ENCODE measurements at places on chromosomes 4 and X.

DNA sequence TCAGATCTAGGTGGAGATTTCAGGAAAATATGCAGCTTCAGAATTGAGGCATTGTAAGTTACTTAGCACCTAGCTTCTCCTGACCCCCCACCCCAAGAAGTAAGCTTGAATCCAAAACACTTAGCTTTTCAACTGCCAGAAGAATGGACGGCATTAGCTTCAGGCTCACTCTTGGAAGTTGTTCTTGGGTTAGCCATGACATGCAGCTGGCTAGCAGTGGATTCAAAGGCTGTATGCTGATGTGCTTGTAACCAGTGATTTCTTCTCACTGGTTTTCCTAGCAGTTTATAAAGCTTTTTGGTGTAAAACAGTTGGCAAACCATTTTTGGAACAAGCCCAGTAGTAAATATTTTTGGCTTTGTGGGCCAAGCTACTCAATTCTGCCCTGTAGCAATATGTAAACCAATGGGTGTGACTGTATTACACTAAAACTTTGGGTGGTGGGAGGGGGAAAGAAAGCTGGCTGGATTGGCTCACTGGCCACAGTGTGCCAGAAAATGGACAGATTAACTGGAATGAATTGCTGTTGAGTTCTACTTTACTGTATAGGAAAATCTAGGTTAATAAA, 85.6 kb downstream of the SHROOM2 start:
- peak; percentile 58 for DNase-seq

DNA sequence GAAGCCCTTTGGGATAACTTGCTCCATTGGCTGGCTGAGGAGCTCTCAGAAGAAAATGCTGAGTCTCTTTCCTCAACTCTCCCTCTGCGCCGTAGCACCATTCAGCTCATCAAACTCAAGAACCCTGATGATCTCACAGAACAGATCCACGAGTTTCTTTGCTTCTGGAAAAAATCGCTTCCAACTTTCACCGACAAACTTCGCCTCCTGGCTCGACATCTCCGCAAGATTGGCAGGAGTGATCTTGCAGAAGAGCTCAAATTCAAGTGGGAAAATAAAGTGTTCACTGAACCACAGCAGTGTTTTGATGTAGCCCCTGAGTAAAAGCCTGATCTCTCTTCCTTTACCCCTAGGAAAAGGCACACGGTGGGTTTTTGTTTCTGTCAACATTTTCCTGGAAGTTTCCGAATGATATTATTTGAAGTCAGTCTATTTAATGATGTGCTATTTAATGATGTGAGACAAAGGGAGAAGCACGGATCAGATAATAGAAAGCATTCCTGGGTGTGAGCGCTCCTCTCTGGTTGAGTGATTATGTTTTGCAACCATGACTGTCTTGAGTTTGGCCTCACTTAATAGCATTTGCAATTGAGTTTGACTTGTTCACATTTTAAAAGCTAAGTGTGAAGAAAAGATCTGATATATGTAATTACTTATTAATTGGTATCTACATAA, 62.2 kb downstream of the DTHD1 start:
- no peak for DNase-seq

DNA sequence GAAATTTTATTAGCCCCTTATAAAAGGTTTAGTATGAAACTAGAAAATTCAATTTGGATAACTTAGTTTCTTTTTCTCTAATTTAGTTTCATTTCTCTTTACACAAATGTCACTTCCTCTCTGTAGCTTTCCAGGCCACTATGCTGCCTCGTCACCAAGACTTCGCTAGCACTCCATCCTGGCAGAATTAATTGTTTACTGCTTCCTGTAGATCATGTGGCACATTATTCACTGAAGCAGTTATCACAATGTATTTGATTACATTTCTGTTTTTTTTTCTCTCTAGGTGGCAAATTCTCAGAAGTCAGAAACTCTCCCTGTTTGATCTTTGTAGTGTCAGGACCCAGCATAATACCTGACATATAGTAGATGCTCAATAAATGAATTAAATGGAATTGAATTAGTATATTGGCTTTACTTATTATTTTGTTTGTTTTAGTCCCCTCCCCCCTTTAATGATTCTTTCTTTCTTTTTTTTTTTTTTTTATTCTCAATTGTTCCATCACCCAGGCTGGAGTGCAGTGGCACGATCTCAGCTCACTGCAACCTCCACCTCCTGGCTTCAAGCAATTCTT, 9.3 kb upstream of the SAT1 start:
- DNase-seq, result no peak

- peak; percentile 87 for DNase-seq
Measured at GRCh38 chr4:120517966-120518365, 404.6 kb downstream of the PRDM5 start.

DNA sequence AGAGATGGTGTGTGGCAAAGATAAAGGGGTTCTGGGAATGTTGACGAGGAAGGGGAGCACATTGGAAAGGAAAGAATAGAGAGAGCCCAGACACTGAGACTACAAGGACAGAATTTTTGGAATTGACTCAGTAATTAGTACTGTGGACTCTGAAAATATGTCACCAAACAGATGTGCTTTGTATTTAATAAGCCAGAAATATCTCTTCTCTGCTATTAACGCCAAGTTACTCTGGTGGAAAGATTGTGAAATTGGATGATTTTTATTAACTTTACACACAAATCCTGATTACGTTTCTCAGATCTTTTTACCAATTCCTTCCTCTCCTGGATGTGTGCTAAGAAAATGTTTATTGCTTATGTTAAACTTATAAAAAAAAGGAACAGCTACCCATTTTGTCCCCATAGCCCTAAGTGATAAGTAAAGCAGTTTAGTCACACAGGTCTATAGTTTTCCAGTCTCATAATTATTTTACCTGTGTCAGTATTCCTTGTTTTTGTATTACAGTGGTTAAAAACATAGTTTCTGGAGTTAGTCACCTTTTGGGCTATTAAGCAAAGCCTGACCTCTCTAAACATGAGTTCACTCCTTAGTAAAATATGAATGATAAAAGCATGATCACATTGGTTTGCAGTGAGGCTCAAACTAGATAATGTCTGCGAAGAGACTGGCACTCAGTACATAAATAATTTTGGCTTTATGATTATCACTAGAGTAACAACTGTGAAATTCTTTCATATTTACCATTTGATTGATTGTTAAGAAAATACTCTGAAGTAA, 1068.3 kb downstream of the STIM2 start:
- no peak for DNase-seq

DNA sequence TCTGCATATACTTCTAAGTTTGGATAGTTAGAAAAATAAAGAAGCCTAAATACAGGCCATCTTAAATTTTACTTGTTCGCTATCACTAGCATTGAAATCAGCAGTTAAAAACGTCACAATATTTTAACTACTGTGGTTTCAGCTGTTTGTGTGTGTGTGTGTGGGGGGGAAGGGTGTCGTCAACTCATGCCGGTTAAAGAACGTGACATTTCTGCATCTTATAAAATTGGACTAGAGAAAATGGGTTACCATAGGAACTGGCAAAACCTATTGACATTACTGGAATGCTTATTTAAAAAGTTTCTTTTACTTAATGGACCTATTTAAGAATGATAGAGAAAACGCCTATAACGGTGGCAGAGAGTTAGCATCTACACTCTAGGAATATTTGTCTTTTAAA, 1.2 kb upstream of the CNKSR2 start:
- no peak for DNase-seq

DNA sequence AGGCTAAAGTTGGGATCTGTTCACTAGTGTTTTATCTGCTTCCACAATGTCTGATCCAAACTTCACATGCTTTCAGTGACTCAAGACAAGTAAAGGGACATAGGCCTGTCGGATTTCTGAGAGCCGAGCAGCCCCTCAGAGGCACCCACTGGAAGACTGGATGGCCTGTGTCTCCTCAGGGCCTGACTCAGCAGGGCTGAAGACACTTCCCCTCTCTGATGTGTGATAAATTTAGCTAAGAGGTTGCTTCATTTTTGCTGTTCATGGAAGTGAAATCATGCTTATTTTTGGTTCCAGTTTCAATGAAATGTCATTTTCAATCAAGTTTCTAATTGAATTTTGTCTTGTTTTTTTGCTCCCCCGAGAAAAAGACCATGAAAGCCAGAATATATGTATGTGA, 93.7 kb downstream of the MXRA5 start:
- DNase-seq, result no peak

- no peak for DNase-seq
Measured at GRCh38 chr4:24443200-24443599, 141.2 kb downstream of the DHX15 start.

DNA sequence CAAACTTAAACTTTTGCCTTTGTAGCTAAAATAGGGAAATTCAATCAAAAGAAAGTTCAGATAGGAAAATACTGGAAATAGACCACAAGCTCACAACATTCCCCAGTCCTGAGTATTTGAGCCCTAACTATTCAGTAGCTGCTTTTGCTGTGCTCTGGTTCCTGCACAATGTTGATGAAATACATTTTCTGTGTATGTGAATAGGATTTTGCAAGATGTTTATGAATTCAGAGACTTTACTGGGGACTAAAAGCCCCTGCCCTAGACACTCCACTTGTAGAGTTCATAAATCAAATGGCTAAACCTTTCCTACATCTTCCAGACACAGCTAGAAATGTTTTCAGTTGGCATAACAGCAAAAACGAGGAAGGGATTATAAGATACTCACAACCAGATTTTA, 105.9 kb downstream of the FBXO8 start:
- DNase-seq, result no peak

GRCh38 chr4:143282211-143282707, 54.4 kb upstream of the GAB1 start:
- no peak for DNase-seq

GRCh38 chr4:150348079-150348478, 233.9 kb upstream of the MAB21L2 start:
- DNase-seq, result peak; percentile 40

DNA sequence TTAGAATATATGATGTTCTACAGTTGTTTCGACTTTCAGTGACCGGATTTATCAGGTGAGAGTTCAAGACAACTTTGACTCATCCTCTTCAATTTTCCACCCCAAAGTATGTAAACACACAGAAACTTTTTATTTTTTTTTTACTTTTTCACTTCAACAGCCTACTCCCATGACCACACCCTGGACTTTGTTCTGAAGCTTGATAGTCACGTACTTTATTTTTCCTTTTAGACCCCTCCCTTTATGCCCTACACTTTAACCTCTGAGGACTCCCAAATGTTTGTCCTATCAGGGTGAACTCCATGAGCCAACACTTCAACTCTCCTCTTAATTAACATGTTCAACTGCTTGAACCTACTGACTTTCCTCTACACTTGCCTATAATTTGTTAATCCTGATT, 2.5 kb upstream of the DDX60 start:
- DNase-seq, result no peak

DNA sequence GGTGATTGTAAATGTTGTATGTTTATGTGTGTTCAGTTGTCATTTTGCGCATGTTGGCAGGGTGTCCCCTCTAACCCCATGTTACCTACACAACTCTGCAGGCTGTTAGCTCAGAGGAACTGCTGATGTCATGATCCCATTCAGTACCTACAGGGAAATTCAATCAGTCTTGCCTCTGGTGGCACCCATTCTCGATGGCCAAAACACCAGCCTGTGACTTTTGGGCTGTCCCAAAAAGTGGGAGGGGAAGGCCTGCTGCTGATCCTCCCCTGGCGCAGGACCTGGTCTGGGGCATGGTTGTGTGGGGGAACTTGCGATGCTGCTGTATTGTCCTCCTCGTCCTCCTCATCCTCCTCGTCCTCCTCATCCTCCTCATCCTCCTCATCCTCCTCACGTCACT, 174.5 kb downstream of the DCLK2 start:
- no peak for DNase-seq

- no peak for DNase-seq
Measured at GRCh38 chrX:65813245-65813644, 145.8 kb downstream of the MSN start.

DNA sequence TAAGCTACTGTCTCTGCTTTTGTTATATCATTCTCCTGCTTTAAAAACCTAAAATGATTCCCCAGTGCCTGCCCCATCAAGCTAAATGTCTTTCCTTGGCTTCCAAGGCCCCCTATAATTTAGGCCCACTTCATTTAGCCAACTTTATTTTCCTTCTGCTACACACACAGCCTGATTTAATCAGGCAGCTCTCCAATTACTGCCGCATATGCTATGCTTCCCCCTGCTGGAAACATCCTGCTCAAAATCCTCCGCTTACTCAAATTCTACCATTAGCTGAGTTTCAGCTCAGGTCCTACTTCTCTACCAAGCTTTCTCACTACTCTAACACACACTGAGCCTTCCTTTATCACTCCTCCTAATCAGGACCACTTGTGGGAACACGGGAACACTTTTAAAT, 17.0 kb downstream of the LAMP2 start:
- peak; percentile 38 for DNase-seq

GRCh38 chr4:55242506-55242905, 103.5 kb upstream of the SRD5A3 start:
- DNase-seq, result no peak

GRCh38 chrX:85004255-85004654, 578 bp downstream of the APOOL start:
- DNase-seq, result peak; percentile 30

DNA sequence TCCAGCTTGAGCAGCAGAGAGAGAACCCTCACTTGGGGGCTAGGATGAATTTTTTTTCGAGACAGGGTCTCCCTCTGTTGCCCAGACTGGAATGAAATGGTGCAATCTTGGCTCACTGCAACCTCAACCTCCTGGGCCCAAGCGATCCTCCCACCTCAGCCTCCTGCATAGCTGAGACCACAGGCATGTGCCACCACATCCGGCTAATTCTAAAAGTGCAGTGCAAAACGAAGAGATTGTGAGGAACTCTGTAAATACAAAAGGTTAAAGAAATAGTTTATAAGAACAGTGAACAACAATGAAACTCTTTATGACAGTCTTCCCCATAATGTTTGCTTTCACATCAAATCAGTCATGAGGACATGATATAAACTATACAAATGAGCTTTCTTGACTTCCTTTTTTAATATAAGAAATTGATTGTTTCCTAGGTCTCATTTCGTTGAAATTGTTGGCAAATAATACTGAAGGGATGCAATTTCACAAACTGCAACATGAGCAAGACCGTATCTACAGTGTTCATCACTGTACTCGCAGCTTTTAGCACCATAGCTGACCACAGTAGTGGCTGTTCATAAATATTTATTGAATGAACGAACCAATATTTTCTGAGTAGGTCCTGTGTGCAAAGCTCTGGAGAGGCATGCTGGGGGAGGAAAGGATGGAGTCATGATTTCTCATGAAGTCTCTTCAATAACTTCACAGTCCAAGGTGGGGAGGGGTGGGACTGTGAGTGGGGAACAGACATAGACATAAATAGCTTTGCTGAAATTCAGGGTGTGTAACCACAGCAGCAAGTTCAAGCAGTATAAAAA, 116.1 kb downstream of the SHROOM3 start:
- no peak for DNase-seq

DNA sequence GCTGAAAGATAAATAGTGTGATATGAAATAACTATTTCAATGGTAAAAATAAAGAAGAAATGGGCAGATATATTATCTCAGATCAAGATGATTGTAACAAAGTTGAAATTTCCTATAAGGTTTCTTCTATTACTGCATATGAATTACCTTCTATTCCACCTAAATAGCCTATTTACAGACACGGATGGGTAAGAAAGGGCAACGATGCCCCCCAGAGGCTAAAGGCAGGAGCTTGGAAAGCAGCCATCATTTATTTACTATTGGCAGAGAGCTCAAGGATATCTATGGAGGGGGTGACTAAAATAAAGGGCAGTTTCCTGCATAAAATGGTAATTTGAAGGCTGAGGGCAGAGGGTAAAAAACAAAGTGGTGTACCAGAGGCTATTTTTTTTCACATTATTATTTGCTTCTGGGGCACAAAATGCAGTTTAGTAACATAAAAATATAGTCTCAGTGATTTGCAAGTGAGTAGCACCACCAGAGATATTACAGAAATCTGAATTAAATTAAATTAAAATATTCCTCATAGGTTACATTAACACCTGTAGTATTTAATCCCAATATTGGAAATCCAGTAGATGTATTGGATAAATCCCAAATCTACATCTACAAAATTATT, 123.1 kb downstream of the BTC start:
- peak; percentile 87 for DNase-seq
